Urinary bladder (tissue), 4 donors: ENCODE measurements at places on chromosomes 3 and 15. TPM values are rescaled to one million over a fixed set of nuclear protein-coding genes. Genes with fewer than 3 reads are reported as not detected.

GRCh38 chr3:72185549-72186399, 400.8 kb upstream of the PROK2 start:
- no peak for DNase-seq

- DNase-seq = no peak
Observed at GRCh38 chr3:49295489-49296058, 18.5 kb upstream of the C3orf62 start.

- DNase-seq = no peak
Observed at GRCh38 chr3:158420654-158421396, 150.2 kb upstream of the MLF1 start.

GRCh38 chr15:99857836-99858235, 124.6 kb upstream of the LYSMD4 start:
- no peak for DNase-seq

GREM1 gene
- polyA plus RNA-seq = 1.2 TPM

GRCh38 chr3:18591120-18591519, 166.0 kb upstream of the SATB1 start:
- no peak for DNase-seq

- DNase-seq = no peak
Observed at GRCh38 chr3:56536735-56537134, 20.2 kb upstream of the CCDC66 start.

- DNase-seq = no peak
Observed at GRCh38 chr15:49137861-49138260, 17.5 kb downstream of the COPS2 start.

ALDH1A3 gene
- polyA plus RNA-seq = 13.7 TPM

- DNase-seq = no peak
Observed at GRCh38 chr15:89628806-89629715, 26.2 kb downstream of the KIF7 start.

GRCh38 chr3:171936191-171936841, 93.2 kb downstream of the TMEM212 start:
- no peak for DNase-seq

CASR gene
- polyA plus RNA-seq = 0.25 TPM

DNA sequence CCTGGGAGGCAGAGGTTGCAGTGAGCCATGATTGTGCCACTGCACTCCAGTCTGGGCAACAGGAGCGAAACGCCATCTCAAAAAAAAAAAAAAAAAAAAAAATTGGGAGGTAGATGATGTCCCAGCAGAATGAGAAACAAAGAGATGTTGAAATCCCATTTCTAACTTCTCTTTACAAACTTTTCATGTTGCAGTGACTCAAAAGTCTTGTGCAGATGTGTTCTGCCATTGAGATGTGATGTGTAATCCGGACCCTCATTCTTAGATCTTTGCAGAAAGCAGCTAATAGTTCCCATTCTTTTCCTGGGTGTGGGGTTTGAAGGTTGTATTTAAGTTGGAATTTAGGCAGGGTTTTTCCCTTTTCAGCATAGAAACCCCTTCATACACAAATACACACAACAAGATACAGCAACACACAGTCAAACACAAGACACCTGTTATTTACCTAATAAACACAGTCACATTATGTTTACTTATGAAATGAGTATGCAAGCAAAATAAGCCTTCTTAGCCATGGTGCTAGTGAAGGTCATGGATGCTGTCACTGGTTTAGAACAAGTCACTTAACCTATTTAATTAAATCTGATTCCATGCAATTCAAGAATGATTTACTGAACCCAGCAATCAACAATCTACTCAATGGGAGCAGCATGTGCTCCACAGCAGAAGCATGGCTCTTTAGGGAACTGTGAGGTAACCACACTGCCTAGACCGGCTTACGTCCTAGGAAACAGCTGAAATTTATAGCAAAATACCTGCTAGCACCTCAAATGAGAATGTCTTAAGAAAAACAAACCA, 14.9 kb downstream of the SIAH2 start:
- no peak for DNase-seq

IGSF11 gene
- polyA plus RNA-seq = 0.99 TPM

CNTN3 gene
- 10.2 TPM for polyA plus RNA-seq

- no peak for DNase-seq
Observed at GRCh38 chr3:161576714-161577510, 80.3 kb downstream of the OTOL1 start.

DNA sequence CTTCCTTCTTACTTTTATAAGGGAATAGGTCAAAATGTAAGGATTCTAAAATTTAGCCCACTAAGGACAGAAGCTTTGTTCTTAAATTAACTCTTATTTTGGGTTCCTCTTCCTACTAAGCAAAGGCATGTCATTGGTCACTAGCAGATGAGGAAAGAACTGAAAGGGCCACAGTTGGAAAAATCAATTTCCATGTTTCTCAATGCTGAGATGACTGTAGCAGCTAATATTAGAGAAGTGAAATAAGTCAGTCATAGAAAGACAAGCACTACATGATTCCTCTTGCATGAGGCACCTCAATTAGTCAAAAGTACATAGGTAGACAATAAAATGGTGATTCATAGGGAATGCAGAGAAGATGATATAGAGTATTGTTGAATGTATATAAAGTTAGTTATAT, 353.7 kb downstream of the RSL24D1 start:
- DNase-seq = no peak

GRCh38 chr3:144142151-144142840, 170.7 kb downstream of the DIPK2A start:
- no peak for DNase-seq

GRCh38 chr15:100595964-100596363, 6.0 kb downstream of the LINS1 start:
- DNase-seq = no peak

SAXO2 gene
- polyA plus RNA-seq = 0.49 TPM

GRCh38 chr15:62709261-62709660, 333.3 kb upstream of the TPM1 start:
- no peak for DNase-seq

GRCh38 chr3:156985711-156986110, 159.6 kb downstream of the LEKR1 start:
- DNase-seq = no peak

DNA sequence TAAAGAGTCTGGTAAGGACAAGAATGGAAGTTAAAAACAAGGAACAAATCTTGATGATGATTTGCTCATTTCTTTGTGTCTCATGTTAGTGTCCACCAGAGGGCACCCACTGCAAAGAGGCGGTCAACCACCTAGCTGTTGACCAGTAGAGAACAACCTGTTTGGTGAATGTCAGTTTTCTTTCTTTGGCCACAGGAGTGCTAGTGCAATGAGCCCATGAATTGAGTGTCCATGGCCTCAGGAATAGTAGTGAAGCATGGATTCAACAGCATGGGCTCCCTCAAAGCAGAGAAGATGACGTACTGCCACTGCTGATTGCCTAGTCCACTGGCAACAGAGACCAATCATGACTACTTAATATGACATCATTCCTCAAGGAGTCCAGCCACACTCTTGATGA, 10.7 kb upstream of the CNTN6 start:
- no peak for DNase-seq

DNA sequence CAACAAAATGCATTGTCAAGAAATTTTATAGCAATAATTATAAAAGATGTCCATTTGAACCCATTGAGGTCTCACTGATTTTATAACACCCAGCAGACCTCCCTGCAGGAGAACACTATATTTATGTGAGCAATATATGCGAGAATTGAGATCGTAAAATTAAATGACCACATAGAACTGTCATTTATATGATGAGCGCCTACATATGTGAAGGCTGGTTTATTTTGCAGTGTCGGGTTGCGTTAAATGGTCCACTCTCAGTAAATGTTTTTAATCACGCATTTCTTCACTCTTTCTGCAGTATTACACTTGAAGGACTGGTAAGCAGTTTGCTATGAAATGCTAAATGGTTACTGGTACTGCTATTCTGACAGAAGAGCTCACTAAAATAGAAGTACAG, 408.5 kb upstream of the AGTR1 start:
- no peak for DNase-seq

DNA sequence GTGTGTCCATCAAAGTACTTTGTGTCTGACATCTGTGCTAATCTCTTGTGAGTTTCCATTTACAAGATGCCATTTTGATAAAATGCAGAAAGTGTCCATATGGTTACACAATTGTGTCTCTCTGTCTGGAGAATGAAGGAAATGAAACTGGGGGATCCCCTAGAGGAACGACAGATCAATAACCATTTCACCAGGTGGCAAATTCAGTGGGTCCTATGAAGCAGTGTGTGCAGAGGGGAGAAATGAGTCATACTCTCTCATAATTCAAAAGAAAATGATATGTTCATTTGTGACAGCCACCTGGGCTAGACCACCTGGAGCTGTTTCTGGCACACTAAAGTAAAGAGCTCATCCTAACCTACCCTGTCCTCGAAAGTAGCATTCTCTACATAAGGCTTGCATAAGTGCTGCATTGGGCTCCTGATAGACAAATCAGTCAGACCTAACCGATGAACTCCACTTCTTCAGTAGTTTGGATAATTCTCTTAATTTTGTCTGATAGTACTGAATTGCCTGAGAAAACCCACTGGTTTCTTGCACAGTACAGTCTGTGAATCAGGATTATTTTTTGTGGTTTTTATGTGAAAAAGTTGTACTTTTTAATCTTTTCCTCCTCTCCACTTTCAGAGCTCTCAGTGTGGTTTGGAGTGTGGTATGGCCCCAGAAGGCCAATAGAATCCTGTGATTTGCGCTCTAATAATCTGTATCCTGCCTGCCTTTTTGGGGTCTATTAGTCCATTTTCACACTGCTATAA, 10.3 kb upstream of the CD47 start:
- no peak for DNase-seq
